Activated CD4-positive, alpha-beta T cell treated with anti-CD3 and anti-CD28 coated beads for 4 hours (primary cell): ENCODE measurements at places on chromosomes 1 and 21.
A peak's percentile ranks its signal among the peaks of the same experiment; 100 is the strongest.

GRCh38 chr1:172429331-172430127, 9.0 kb downstream of the C1orf105 start:
- peak; percentile 36 for DNase-seq

- no peak for DNase-seq
Observed at GRCh38 chr21:21018821-21019220, 20.6 kb downstream of the NCAM2 start.

DNA sequence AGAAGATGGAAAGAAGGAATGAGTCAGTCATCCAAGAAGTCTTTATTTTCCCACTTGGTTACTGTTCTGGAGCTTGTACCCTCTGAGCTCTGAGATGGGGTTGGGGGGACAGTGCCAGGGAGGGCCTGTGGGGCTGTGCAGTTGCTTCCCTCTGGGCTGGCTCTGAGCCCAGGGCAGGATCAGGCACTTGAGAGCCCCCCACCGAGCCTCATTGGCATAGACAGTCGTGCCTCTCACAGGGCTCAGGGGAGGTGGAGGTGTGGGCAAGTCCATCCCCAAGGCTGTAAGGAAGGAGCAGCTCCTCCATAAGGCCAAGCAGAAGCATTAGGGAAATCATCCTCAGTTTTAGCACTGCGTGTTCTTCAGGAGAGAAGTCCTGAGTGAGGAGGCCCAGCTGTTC, 2.5 kb upstream of the ARL8A start:
- DNase-seq: no peak

DNA sequence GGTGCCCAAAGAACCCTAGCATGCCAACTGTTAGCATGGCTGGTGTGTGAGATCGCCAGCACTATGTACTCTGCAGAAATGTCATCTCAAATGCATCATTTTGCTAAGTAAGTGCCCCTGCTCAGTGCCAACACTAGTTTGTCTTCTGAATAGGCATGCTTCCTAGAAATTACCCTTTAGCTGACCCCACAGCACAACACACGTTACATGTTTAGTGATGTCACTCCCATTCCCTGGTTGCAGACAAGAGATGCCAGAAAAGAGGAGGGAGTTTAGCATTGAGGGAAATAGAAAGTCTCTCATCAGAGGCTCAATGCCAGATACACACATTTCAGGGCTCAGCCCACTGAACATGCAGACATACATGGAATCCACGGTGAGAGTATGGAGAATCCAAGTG, 9.3 kb upstream of the ST6GALNAC3 start:
- DNase-seq: no peak

DNA sequence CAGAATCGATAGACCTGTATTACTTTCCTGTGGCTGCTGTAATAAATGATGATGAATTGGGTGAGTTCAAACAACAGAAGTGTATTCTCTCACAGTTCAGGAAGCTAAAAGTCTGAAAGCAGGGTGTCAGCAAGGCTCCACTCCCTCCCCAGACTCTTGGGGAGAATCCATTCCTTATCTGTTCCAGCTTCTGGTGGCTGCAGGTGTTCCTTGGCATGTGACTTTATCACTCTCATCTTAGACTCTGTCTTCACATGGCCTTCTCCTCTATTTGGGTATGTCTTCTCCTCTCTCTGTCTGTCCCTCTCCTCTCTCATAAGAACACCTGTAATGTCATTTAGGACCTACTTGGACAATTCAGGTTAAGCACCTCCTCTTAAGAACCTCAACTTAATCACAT, 44.1 kb upstream of the SLC2A1 start:
- DNase-seq: no peak

DNA sequence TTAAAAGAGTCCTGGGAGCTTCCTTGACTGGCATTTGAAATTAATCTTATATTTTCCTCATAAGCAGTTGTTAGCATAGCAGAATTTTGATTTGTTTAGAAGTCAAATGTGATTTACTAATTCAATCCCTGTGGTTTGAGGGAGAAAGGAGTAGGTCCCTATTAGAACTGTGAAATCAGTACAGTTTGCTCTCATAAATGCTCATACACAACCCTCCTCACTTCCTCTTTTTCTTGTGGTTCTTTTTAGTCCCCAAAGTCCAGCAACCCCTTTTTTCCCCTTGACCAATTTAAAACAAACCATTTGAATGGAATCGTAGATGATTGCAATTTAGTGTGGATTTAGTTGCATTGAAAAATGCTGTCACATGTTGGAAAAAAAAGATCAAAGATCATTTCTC, 9.2 kb upstream of the IFI44 start:
- DNase-seq: no peak

GRCh38 chr1:63148825-63149645, 173.3 kb upstream of the FOXD3 start:
- DNase-seq: no peak

GRCh38 chr1:174428033-174428432, 19.7 kb upstream of the GPR52 start:
- no peak for DNase-seq

DNA sequence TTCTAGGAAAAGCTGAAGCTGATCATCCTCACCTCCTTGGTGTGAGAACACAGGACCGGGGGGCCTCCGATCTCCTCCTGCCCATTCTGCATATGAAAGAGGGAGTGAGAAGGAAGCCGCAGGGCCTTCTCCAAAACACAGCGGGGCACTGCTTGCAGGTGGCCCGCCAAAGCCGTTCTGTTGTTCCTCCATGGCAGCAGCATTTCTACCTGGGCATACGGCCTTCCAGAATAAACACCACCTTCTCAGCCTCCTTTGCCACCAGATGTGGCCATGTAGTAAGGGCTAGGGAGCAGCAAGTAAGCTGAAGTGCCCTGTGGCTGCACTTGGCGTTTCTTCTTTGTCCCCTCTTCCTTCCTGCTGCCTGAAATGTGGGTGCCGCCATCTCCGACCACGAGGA, 214.9 kb downstream of the TOMM20 start:
- no peak for DNase-seq

GRCh38 chr1:33167650-33168447, 14.0 kb downstream of the TRIM62 start:
- no peak for DNase-seq

DNA sequence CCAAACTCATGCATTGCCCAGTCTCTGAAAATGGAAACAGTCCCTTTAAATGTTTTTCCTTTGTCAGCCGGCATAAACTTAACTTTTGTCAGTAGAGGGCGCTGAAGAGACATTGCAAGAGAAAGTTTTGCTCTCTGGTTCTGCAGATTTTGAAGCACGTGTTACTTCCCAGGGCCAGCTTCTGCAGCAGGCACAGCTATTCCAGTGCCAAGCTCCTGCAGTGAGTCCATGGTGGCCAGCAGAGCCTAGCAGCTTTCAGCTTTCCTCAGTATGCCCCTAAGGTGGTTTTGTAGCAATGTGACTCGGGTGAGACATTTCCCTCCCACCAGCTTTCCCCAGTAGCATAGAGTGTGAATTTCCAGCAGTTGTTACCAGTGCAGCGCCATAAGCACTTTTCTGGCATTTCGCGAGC, 2.6 kb upstream of the IFI44L start:
- peak; percentile 48 for DNase-seq

DNA sequence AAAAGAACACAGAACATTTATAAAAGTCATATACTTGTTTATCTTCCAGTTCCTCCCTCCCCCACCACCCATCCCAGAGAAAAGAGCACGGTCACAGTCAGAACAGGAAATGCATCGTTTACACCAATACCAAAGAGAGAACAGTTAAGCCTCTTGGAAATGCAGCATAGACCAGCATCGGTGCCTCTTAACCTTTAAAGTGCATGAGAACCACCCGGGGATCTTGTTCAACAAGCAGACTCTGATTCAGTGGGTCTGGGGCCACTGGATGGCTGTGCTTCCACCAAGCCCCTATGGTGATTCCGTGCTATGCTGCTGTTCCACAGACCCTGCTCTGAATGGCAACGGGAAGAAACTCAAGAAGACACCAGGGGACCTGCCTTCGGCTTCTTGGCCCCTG, 19.2 kb downstream of the FAM89A start:
- no peak for DNase-seq

GRCh38 chr1:232722626-232723025, 82.6 kb upstream of the MAP10 start:
- DNase-seq: no peak

GRCh38 chr1:15195420-15196052, 42.0 kb downstream of the TMEM51 start:
- no peak for DNase-seq

- no peak for DNase-seq
Observed at GRCh38 chr1:209527372-209527771, 56.1 kb upstream of the CAMK1G start.

DNA sequence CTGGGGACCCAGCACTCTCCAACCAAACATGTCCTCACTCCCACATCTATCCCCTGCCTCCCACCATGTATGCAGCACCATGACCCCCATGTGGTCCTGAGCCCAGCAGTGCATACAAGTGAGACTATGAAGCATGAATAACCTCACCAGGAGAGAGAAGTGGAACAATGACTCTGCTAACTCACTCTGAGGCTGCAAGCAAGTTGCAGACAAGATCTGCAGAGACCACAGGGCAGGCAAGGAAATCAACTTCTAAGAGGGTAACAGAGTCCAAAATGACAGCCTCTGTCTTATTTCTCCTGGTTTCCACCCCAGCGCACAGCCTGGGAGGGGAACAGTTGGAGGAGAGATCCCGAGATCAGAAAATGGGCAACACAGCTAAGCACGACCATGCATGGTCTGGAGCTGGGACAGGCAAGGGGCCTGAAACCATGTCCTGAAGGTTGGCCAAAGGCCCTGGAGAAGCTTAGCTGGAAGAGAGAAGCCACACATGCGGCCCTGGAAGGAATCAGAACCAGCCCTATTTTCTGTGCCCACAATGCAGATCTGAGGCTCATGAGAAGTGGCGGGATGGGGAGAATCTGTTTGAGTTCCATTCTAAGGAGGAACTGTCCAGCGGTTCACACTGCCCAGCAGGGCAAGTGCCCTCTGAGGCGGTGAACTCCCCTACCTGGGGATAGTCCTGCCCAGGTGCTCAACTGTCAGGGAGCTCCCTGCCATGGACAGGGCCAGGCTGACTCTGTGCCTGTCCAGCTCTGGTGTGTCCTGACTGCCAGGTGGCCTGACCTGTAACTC, 12.5 kb upstream of the REN start:
- DNase-seq: no peak

DNA sequence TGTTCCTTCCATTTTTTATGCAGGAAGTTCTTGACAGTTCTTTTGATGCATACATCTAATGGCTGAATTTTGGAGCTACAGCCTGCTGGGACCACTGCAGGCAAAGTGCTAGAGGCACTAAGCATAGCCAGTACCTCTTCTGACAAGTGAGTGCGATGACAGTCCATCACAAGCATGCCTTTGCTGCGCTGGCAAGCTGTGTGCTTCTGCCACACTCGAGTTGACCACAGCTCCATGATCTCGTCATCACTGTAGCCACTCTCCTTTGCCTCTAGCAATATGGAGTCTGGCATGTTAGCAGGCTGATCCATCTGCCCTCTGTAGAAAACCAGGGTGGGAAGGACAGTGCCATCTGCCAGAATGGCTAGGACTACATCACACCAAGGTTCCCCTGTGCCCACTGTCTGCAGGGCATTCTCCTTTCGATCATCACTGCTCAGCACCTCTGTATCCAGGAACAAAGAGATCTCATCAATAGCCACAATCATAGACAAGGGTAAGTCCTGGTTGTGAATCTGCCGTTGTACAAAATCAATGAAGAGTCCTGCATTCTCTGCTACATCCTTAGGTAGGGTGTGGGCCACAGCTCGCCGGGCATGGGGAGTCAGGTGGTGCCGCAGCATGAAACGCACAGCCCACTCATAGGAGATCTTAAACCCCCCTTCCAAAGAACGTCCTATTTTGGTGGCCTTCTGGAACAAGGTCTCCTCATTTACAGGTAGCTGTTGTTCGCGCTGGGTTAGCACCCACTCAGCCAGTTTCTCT, 6.0 kb downstream of the PSMB4 start:
- DNase-seq: no peak

DNA sequence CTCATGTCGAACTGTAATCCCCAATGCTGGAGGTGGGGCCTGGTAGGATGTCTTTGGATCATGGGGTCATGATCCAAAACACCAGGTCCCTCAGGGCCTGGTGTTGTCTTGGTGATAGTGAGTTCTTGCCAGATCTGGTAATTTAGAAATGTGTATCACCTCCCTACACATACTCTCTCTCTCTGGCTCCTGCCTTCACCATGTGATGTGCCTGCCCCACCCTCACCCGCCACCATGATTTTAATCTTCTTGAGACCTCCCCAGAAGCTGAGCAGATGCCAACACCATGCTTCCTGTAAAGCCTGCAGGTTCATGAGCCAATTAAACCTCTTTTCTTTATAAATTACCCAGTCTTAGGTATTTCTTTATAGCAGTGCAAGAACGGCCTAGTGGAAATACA, 136.4 kb downstream of the NR5A2 start:
- no peak for DNase-seq
